IPS-NIHi11 (cell line): ENCODE measurements at places on chromosomes 2 and 18.

DNA sequence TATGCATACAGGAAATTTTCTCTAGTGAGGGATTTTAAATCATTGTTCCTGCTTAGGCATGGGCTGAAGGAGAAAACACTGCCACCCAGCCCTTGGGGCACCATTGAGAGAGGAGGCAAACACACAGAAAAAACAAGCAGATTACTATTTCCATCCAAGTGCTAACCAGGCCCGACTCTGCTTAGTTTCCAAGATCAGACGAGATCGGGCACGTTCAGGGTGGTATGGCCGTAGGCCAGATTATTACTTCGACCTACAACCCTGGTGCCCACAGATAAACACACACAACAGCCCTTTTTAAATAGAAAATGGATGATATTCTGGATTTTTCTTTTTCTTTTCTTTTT is 45.4 kb upstream of the RHOB start:
- no peak for DNase-seq

DNA sequence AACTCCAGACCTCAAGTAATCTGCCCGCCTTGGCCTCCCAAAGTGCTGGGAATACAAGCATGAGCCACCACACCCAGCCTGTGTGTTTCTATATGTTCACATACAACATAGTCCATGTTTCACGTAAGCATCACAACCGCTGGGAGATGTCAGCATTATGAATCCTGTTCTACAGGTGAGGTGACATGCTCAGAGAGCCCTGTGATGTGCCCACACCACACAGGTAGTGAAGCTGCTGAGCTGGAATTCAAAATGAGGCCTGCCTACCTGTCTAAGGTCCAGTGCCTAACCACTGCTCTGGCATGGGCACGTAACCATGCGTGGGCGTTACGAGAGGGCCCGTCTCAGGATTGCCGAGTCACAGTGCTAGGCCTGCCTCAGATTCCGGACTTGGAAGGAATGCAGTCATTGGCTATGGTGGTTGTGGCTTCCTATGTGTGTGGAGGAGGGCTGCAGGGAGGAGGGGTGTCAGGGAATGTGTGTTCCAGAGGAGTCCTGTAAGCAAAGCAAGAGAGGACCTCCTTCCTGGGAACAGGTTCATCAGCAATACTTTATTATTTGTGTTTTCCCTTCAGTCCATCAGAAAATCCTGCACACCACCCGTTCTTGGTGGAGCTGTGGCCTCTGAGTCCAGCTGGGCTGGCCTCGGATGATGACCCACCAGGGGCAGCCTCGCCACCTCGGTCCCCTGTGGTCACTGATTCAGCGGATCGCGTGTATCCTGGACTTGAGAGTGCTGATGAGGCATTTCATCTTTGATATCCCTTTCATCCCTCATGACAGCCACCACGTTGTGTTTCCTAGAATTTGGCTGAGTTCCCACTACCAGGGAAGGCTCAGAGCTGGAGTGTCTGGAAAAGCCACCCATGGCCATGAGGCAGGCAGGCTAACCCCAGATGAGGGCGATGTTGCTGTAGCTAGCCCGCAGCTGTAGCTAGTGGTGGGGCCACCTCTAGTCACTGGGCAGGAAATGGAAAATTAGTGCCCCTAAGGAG is 31.1 kb downstream of the HK2 start:
- DNase-seq = peak; percentile 46

DNA sequence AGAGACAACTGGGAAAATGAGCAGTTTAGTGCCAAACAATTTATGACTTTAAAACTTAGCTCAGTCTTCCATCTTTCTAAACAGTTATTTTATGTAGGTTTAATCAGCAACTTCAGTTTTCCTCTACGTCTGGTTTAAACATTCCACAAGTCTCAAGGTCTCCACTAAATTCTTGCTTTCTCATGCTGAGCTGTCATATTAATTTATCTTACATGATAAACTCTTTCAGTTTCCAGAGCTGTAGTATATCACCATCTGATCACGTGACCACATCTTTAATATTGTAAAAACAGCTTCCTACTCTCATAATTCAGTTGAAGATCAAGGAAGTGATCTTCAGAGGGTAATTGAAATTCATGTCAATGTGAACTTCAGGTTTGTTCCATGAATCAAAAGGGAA is 158.6 kb downstream of the ZNF804A start:
- no peak for DNase-seq

GRCh38 chr2:174618179-174618578 is 20.6 kb upstream of the WIPF1 start:
- DNase-seq = no peak

DNA sequence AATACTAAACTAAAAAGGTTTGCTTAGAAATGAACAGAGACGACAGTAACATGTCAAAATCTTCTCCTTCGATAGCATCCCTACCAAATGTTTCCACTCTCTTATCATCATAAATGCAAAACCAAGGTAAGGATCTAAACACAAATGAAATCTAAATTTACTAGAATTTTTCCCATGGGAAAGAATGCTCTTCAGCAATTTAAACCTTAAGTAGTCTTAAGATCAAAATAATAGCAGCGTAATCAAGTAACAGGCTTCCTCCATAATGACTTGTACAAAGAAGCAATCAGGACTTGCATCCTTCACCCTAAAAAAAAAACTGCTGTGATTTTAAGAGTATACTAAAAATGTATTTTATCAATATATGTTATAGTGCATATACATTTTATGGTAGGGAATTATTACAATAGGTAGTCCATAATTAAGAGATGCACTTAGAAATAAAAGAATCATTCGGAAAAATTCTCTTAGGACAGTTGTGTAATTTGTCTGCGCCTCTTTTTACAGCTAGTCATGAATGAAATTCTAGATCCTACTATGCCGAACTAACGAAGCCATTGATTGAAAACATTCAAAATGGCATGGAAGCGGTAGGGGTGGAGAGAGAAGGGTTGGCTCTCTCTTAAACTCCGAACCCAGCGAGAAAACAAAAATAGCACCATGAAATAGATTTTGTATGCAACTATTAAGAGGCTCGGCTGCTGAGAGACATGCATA is 1.3 kb downstream of the PGAP1 start:
- DNase-seq = no peak

- no peak for DNase-seq
Measured at GRCh38 chr18:13463526-13464210, 245.1 kb downstream of the LDLRAD4 start.

- DNase-seq = no peak
Measured at GRCh38 chr18:36580266-36580665, 248.5 kb downstream of the TPGS2 start.

- DNase-seq = no peak
Measured at GRCh38 chr18:3248062-3248657, 559 bp downstream of the MYL12A start.

DNA sequence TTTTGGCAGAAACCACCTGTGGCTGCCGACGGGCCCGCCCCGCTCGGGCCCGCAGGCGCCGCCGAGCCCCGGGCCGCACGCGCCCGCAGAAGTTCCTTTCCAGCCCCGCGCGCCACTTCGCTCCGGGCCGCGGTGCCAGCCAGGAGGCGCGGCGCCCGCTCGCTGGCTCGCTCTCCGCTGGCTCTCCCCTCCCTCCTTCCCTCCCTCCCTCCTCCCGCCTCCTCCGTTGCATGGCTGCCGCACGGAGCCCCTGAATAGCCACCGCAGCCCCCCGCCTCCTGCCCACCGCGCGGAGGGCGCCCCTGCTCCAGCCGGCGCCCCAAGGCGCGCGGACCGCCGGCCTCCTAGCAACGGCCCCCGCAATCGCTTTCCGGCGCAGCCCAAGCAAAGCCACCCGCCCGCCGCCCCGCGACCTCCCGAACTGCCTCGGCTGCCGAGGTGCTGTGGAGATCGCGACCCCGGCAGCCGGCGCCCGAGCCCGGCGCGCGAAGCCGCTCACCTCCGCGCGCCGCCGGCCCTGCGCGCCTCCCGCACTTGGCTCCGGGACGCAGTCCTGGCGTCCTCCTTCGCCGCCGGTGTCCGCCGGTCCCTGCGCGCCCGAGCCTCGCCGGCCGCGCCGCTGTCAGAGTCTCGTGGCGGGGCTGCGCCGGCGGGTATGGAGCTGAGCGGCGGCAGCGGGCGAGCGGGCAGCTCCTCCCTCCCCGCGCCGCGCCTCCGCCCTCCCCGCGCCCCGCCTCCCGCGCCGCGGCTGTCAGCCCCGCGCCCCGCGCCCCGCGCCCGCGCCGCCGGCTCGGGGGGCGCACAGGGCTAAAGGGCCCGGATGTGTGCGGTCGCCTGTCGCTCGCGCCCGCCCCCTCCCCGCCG is at the start of gene ZBTB7C:
ZBTB7C (minus strand) TSS at position 657 of the 864 bp plus-strand sequence.
- DNase-seq = peak; percentile 70

DNA sequence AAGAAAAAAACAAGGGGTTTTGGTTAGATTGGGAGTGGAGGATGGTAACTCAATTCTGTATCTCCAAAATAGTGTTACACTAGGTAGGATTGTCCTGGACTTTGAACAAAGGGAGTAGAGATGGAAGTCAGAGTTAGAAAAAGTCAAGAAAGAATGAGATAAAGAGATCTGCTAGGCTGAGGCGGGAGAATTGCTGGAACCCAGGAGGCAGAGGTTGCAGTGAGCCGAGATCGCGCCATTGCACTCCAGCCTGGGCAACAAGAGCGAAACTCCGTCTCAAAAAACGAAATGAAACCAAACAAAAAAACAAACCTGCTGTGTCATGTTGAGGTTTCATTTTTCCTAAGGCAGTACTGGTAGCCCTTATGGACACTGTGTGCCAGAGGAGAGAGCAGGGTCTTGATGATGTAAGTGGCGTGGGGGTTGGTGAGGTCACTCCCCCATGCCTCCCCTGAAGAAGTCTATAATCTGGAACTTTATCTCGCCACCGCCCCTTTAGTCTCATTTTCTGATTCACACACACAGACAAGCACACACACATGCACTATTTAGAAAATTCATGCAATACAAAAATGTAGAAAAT is 10.5 kb downstream of the DRC1 start:
- no peak for DNase-seq

GRCh38 chr18:3773303-3773702 is 323.3 kb downstream of the TGIF1 start:
- DNase-seq = no peak

DNA sequence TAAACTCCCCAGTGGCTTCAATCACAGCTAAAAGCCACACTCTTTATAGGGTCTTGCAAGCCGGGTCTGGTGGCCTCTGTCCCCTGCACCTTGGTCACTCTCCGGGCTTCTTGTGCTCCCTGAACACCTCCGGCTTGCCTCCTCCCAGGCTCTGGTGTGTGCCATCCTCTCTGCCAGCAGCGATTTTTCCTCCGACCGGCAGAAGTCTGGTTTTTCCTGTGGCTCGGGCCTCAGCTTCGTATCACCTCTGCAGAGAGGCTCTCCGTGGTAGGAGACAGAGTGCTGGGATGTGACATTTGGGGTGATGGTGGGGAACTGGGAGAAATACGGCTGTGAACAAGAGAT is 58.8 kb upstream of the HPCAL1 start:
- DNase-seq = no peak

GRCh38 chr2:85796341-85797262 is 42.8 kb downstream of the ATOH8 start:
- DNase-seq = no peak

DNA sequence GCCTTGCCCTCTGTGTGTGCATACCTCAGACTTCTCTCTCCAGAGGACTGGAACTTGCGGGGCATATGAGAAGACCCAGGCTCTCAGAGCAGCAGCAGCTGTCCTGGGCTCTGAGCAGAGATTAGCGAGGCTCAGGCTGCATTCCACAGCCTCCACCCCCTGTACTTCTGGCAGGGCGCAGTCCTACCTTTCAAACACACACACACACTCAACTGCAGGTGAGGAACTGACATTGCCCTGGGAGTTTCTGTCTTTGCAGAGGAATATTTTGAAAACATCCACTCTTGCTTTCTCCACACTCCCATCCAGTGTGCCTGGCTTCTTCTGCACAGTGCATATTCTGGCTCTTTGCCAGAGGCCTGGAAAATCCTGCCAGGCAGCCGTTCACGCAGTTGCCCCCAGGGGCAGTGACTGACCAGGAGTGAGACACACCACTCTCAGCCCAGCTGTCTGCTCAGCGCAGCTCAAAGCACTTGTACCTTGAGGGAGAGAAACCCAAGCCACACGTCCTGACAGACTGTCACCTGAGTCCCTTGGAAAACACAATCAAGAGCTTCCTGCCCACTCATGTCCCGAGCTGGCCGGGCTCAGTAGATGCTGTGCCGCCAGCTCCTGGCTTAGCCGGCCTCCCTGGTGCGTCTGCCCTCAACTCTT is 460.8 kb downstream of the RNF144A start:
- DNase-seq = peak; percentile 19

DNA sequence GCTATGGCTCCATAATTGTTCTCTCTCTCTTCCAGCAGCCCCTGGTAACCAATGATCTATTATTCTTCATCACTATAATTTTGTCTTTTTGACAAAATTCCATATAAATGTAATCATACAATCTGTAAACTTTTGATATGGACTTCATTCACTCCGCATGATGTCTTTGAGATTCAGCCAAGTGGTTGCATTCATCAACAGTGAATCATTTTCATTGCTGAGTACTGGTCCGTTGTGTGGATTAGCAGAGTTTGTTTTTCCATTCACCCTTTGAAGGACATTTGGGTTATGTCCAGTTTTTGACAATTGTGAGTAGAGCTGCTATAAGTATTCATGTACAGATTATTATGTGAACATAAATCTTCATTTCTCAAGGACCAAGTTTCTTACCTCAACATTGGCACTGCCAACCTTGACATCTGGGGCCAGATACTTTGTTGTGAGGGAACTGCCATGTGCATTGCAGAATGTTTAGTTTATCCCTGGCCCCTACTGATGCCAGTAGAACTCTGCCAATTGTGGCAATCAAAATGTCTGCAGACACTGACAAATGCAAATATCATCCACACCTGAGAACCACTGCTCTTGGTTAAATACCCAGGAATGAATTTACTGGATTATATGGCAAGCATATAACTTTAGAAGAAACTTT is 48.4 kb upstream of the BCL2L11 start:
- no peak for DNase-seq

GRCh38 chr18:7793100-7793499 is 226.0 kb downstream of the PTPRM start:
- no peak for DNase-seq

- no peak for DNase-seq
Measured at GRCh38 chr2:205659922-205660321, 22.4 kb upstream of the NRP2 start.

DNA sequence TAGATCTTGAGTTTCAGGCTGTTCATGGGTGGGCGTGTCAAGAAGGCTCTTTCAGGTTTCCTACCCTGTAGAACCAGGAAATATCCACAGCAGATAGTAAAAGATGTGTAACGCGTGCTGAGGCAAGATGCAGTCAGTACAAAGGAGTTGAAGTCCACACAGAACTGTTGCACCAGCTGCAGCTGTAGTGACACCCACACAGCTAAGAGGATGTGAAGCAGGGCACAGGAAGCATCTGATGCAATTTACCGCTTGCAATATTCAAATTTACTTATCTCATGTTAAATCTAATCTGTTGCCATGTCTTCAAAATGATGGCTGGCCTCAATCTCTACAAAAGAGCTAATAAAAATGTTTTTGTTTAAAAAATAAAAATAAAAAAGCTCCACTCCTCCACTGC is 132.8 kb downstream of the ARHGAP15 start:
- DNase-seq = no peak

- no peak for DNase-seq
Measured at GRCh38 chr2:10909996-10910341, 1.8 kb upstream of the KCNF1 start.
